ENCODE measurements at places on chromosomes 3 and 15.

- peaks cover 8% of the 10 kb centered on the region for H3K36me3 ChIP-seq
- no peak for DNase-seq
- H3K4me1 ChIP-seq = peaks cover 19% of the 10 kb centered on the region
- no peak overlapping the region for H3K4me3 ChIP-seq
Observed at GRCh38 chr3:115102046-115102445, 45.0 kb downstream of the ZBTB20 start.

- DNase-seq = no peak
Observed at GRCh38 chr3:130849091-130849552, 44.8 kb upstream of the ATP2C1 start.

- peaks cover 72% of the 10 kb centered on the region for H3K4me1 ChIP-seq
- H3K27me3 ChIP-seq = no peaks in the 10 kb centered on the region
- H3K27ac ChIP-seq = peak overlapping the region; percentile 97
- H3K36me3 ChIP-seq = peaks cover 79% of the 10 kb centered on the region
Observed at GRCh38 chr3:4741404-4742307, 237.6 kb upstream of the BHLHE40 start.

GRCh38 chr3:48422272-48422671, 7.6 kb downstream of the PLXNB1 start:
- H3K27ac ChIP-seq = no peak overlapping the region
- H3K36me3 ChIP-seq = no peaks in the 10 kb centered on the region
- H3K4me3 ChIP-seq = no peak overlapping the region
- peaks cover 5% of the 10 kb centered on the region for H3K27me3 ChIP-seq
- H3K4me1 ChIP-seq = peaks cover 4% of the 10 kb centered on the region

DNA sequence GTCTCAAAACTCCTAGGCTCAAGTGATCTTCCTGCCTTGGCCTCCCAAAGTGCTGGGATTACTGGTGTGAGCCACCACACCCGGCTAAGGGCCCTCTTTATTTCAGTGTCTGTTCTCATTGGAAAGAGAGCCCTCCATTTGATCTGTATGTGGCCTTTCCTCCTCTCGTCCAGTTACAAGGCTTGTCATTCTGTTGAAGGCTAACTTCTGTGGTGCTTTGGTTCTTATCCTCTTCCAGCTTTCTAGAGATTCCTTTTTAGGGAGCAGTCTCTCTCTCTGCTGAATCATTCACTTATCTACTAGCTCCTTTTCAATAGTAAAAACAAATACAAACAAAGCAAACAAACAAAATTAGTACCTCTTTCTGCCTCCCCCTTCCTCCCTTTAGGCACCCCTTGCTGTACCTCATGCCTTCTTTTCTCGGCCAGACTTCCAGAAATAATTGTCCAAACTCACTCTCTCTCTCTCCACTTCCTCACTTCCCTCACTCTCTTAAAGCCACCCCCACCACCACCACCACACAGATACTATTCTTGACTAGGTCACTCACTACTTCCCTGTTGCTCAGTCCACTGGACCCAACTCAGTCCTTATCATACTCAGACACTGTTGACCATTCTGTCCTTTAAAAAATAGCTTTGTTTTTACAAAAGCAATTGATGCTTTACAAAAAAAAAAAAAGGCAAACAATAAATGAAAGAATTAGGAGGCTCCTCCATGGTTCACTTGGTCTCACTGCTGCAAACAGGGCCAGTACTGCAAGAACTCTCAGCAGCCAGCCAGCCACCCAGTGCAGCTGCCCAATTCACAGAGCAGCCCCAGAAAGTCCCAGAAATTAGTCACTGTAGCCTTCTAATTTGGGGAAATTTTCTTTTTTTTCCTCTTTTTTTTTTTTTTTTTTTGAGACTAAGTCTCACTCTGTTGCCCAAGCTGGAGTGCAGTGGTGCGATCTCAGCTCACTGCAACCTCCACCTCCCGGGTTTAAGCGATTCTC, 31.7 kb upstream of the RAB11A start:
- peaks cover 22% of the 10 kb centered on the region for H3K4me1 ChIP-seq
- no peak overlapping the region for H3K27ac ChIP-seq

DNA sequence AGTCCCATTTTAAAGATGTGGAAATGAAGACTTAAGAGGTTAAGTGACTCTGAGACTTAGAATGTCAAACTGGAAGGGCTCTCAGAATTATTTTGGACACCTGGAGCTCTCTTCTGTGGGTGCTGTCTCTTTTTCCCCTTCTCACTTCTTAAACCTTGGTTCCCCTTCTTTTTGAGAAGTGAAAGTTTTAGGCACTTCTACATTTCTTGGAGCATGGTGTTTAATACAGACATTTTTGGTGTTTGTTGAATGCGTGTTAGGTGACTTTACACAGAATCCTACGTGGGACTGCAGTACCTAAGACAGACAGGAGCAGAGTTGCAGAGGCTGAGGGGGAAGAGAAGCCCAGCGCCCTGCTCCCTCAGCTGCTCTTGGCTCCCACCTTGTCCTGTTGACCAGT, 133.3 kb downstream of the MDFIC2 start:
- no peak for DNase-seq
- no peaks in the 10 kb centered on the region for H3K27me3 ChIP-seq
- no peak overlapping the region for H3K27ac ChIP-seq
- H3K4me1 ChIP-seq = no peaks in the 10 kb centered on the region
- H3K4me3 ChIP-seq = no peak overlapping the region

- no peaks in the 10 kb centered on the region for H3K36me3 ChIP-seq
- no peak for DNase-seq
- peaks cover 9% of the 10 kb centered on the region for H3K4me1 ChIP-seq
- H3K4me3 ChIP-seq = no peak overlapping the region
Observed at GRCh38 chr3:27669591-27669990, 52.5 kb downstream of the EOMES start.

DNA sequence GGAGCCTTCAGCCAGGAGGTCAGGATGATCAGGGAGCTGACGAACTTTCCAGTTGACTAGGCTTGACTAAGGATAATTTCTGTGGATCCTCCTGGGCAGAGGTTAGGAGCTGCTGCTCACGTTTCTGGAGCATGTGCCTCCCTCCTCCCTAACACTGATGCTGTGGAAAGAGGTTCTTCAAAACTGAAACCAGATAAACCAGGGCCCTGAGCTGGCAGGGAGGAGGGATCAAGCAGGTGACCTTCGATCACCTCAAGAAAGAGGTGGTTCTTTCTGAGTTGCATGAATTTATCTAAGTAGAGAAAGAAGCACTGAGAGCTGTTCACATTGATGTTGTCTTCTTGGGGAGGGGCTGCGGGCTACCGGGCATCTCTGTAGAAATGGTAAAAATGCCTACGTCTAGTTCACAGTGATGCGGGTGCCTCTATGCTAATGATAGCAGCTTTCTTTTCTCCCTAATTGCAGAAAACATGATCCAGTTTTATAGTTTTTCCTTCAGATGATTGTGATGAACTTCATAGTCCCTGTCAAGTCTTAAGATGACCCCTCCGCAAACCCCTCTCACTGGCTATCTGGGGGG, 332.7 kb upstream of the LRRFIP2 start:
- DNase-seq = no peak
- H3K27ac ChIP-seq = no peak overlapping the region
- peaks cover 28% of the 10 kb centered on the region for H3K27me3 ChIP-seq
- H3K4me3 ChIP-seq = no peak overlapping the region
- peaks cover 20% of the 10 kb centered on the region for H3K4me1 ChIP-seq

GRCh38 chr15:58770857-58771620, at the start of gene MINDY2:
TSS of gene MINDY2 (plus strand) at chr15:58771302. CDS start at chr15:58771396, 94 bp downstream.
- H3K27ac ChIP-seq = peak within 1 kb of the TSS; percentile 88
- peaks cover 3% of the 10 kb centered on the region for H3K36me3 ChIP-seq
- DNase-seq = peak; percentile 97
- H3K4me3 ChIP-seq = no peak within 1 kb of the TSS
- peaks cover 14% of the 10 kb centered on the region for H3K4me1 ChIP-seq

DNA sequence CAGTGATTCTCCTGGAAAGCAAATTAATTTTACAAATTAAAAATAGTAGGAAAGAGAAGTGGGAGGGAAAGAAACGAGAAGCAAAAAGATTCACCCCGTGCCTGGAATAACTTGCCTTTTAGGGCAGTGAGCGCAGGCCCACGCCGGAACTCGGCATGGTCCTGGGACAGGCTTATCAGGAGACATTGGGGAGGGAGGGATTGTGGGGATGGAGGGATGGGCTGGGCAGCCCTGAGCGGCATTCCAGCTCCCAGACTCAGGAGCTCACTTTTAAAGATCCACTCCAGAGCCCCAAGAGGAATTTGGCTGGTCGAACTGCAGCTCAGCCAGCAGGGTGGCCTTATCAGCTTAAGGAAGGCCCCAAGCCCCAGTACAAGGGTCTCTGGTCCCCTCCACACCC, 117.9 kb downstream of the ADCY5 start:
- peaks cover 8% of the 10 kb centered on the region for H3K4me1 ChIP-seq
- H3K36me3 ChIP-seq = no peaks in the 10 kb centered on the region
- DNase-seq = no peak
- peaks cover 9% of the 10 kb centered on the region for H3K27me3 ChIP-seq
- no peak overlapping the region for H3K27ac ChIP-seq

DNA sequence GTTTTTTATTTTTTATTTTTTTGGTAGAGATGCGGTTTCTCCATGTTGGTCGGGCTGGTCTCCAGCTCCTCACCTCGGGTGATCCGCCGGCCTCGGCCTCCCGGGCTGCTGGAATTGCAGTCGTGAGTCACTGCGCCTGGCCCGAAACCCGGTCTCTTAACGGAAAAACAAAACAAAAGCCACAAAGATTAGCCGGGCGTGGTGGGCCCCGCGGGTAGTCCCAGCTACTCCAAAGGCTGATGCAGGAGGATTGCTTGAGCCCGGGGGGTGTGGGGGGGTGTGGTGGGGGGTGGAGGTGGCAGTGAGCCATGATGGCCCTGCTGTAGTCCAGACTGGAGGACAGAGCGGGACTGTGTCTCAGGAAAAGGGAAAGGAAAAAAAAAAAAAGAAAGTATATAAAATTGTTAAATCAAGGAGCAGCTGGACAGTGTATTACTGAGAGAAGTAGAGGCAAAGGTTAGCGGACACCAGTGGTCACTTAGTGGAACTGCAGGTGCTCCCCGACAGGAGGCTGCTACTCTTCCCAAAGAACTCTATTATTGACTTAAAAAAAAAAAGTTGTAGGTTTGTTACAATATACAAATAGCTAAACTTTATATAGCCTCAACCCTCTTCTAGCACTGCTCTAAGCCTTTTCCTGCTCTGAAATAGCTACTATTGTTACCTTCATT, 30.3 kb upstream of the TUBGCP5 start:
- H3K27me3 ChIP-seq = no peaks in the 10 kb centered on the region
- DNase-seq = no peak
- H3K4me1 ChIP-seq = no peaks in the 10 kb centered on the region
- no peaks in the 10 kb centered on the region for H3K36me3 ChIP-seq

GRCh38 chr15:37086120-37086519, 14.2 kb downstream of the MEIS2 start:
- no peak overlapping the region for H3K4me3 ChIP-seq
- DNase-seq = no peak
- no peaks in the 10 kb centered on the region for H3K36me3 ChIP-seq
- no peaks in the 10 kb centered on the region for H3K4me1 ChIP-seq
- H3K27me3 ChIP-seq = no peaks in the 10 kb centered on the region

GRCh38 chr3:37243820-37244748, 69.7 kb upstream of the LRRFIP2 start:
- H3K4me3 ChIP-seq = peak overlapping the region; percentile 96
- H3K27me3 ChIP-seq = no peaks in the 10 kb centered on the region
- peak; percentile 44 for DNase-seq
- peaks cover 15% of the 10 kb centered on the region for H3K36me3 ChIP-seq

GRCh38 chr3:25781145-25781757, 2.0 kb downstream of the NGLY1 start:
- H3K27me3 ChIP-seq = no peaks in the 10 kb centered on the region
- peak overlapping the region; percentile 90 for H3K4me3 ChIP-seq
- H3K36me3 ChIP-seq = peaks cover 32% of the 10 kb centered on the region
- DNase-seq = no peak
- peaks cover 42% of the 10 kb centered on the region for H3K4me1 ChIP-seq

- no peaks in the 10 kb centered on the region for H3K4me1 ChIP-seq
- H3K27me3 ChIP-seq = no peaks in the 10 kb centered on the region
- H3K4me3 ChIP-seq = no peak overlapping the region
- no peaks in the 10 kb centered on the region for H3K36me3 ChIP-seq
Observed at GRCh38 chr15:71189718-71190117, 74.4 kb downstream of the THSD4 start.

DNA sequence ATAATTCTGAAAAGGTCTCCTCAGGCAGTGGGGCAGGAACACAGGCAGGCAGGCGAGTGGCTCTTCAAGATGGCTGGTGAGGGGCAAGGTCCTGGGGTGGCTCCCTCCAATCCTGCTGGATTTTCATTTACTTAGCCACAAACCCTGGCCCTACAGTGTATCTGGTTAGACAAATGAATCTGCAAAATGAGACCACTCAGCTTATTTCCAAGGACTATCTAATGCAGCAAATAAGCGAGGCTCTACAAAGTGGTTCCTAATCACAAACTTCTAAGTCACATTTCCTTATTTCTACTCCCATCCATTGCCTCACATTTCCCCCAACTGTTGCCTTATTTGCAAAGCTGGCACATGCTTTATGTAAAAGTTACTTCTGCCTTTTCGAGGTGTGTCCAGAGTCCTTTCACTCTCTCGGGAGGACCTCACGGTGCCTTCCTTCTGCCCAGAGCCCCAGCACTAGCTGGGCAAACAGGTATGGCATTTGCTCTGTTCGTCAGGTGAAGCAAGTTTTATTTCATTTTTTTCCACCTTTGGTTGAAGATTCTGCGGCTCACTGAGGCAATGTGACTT, 40.5 kb downstream of the CCDC12 start:
- H3K4me1 ChIP-seq = peaks cover 60% of the 10 kb centered on the region
- peaks cover 49% of the 10 kb centered on the region for H3K36me3 ChIP-seq
- no peak overlapping the region for H3K4me3 ChIP-seq
- DNase-seq = no peak
